ENCODE measurements at places on chromosomes 12 and 14.

- DNase-seq = no peak
Measured at GRCh38 chr14:54931101-54931500, 28.5 kb upstream of the GCH1 start.

DNA sequence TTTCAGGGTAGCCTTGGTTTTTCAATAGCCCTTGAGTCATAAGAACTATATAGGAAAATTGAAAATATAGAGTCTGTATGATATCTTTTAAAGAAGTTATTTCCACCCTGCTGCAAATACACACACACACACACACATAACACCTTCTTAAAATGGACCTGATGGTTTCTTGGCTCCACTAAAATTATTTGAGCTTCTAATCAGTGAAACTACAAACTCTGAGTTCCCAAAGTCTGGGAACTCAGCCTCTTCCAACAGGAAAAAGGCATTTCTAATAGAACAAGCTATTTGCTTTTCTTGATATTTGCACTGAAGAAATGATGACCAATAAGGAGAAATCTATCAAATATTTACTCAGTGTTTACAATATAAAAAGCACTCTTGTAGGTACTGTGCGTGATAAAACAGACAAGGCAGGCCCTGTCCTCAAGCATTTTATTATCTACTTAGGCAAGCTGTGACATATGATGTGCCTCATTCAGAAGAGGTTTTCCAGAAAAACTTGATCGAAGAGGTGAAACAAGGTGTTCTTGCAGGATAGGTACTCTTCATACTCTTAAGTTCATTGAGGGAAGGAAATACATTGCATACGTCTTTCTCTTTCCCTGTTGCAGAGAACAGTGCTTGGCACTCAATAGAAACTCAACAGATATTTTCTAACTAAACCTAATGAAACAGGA lies 88.6 kb downstream of the MGST1 start:
- no peak for DNase-seq

DNA sequence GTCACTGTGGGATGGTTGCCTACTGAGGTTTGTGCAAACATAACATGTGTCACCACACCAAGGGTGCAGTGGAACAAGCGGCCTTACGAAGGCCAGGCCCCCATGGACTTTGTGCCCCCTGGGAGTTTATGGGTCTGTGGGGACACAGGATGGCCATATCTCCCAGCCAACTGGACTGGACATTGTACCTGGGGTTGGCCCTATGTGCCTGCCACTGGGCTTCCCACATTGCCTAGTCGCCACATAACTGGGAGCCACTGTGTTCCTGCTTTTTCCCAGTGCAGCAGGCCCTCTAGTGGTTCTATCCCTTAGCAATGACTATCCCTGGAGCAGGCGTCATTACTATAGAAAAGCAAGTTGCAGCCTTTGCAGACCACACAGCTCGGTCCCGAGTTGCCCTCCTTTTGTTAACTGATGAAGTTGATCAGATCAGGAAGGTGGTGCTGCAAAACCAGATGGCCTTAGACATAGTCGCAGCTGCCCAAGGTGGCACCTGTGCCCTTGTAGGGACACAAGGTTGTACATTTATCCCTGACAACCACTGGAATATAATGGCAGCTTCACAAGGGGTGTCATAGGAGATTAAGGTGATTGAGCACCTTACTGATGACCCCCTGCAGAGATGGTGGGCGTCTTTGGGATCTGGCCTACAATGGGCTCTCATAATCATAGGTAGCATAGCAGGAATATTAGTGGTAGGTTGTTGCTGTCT lies 15.2 kb upstream of the RNASE12 start:
- DNase-seq = no peak

GRCh38 chr12:90842477-90842876 lies 112.5 kb downstream of the CCER1 start:
- no peak for DNase-seq

GRCh38 chr14:104586832-104587620 lies 7.5 kb downstream of the C14orf180 start:
- DNase-seq = peak; percentile 75

- DNase-seq = no peak
Measured at GRCh38 chr12:13552830-13553229, 356.3 kb downstream of the EMP1 start.

DNA sequence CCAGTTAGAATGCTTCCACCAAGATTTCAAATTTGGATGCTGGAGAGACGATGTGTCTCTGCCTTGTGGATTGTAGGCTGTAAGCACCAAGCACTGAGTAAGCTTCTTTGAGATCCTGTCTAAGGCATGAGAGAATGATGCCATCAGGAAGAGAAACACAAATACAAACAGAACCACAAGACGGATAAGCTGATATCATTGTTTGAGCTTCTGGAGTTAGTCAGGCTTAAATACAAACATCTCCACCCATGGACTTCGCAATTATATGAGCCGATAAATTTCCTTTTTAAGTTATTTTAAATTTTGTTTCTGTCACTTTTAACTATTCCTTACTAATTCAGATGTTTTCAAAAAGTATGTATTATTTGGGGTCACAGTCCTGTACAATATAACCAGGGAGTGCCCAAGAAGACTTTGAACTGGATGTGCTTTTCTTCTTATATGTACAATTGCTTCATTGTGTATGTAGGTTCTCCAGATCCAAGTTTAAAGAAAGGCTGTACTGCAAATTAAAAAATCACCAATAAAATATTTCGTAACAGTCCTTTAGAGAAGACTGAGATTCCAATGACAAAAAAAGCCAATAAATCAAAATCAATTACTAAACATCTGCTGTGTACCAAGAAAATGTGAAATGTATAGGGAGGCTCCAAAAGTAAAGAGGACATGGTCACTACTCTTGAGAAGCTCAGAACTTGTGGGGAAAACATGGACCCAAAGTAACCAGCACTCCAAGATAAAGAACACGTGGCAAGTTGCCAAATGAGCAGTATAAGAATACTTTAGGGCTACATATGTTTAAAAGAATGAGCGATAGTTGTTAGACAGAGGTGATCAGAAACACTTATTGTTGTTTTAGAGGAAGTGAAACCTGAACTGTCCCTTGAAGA lies 274.1 kb downstream of the ADAMTS20 start:
- DNase-seq = no peak

DNA sequence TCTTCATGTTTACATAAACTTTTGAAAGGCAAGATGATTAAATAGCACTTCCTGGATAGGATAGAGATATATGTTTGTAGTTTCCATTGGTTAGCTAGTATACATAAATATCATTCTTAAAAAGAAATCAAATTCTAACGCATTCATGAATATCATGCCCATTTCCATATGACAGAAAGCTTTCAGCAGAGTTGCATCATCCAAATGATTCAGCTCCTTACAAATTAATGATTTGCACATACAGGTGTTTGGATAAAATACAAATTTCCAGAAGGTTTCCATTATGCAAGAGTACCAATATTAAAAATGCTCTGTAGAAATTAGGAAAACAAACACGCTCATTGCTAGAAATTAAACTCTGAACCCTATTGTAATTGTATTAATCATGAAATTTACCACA lies 264.4 kb downstream of the FOXG1 start:
- no peak for DNase-seq

- DNase-seq = no peak
Measured at GRCh38 chr12:95970905-95971304, 25.2 kb downstream of the HAL start.

- no peak for DNase-seq
Measured at GRCh38 chr12:24055747-24056146, 106.3 kb upstream of the SOX5 start.

- no peak for DNase-seq
Measured at GRCh38 chr14:54443981-54444380, 2.8 kb upstream of the CNIH1 start.

DNA sequence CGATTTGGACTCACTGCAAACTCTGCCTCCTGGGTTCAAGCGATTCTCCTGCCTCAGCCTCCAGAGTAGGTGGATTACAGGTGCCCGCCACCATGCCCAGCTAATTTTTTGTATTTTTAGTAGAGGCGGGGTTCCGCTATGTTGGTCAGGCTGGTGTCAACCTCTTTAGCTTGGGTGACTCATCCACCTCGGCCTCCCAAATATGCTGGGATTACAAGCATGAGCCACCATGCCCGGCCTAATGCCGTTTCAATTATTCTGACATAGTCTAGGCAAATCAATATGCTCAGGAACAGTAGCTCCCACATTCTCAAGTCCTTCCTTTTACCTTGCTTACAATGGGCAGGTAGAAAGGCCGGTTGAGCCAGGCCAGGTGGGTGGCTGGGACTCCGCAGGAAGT lies 82.0 kb upstream of the EEA1 start:
- no peak for DNase-seq

DNA sequence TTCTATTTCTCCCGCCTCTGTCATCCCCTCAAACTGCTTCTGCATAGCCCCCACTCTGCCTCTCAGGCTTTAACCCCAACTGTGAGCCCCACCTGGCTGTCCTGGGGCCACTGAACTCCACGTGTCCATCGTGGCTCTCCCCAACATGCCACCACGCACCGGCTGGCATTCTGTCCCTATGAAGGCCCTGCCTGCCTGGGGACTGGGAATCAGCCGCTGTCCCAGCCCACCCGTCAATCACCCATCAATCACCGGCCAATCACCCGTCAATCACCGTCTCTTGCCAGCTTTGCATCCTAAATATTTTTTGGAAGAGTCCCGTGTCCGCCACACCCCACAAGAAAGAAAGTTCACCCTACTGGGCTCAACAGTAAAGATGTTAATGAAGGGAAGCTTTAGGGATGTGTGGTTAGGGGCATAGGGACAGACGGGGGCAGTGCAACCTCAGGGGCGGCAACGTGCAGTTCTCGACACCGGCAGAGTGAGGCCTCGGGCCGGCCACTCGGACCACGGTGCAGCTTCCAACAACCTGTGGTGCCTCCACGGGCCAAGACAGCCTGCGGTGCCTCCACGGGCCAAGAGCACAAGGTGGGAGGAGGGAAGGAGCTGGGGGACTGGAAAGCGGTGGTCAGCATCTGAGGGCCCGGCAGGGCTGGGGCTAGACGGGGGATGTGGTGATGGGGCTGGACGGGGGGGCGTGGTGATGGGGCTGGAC lies 85.6 kb downstream of the GALNT9 start:
- no peak for DNase-seq

GRCh38 chr12:114678718-114679117 lies 5.3 kb downstream of the TBX3 start:
- DNase-seq = no peak

DNA sequence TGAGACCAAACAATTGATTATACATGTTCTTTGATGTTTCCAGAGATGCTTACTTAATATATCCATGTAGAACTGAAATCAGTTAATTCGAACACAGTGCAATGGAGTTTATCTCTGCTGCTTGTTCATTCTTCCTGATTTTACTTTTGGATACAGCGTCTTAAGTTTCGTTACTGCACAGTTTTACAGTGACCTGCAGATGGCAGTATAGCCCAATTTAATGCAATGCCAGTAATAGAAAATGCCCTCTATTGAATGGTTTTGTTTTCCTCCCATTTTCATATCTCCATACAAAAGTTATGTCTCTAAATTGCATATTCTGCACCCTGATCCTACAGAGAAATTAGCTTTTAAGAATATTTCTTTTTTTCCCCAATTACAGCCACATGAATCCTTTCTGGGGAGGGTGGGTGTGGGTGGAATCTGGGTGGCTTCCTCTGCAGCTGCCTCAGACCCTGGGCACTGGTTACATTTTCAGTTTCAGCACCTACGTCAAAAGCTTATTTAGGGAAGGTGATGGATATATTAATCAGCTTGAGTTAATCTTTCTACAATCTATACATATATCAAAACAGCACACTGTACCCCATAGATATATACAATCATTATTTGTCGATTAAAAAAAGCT lies 101.1 kb upstream of the DCD start:
- no peak for DNase-seq

- no peak for DNase-seq
Measured at GRCh38 chr12:108400900-108401480, 61.9 kb upstream of the CMKLR1 start.

- DNase-seq = peak; percentile 42
Measured at GRCh38 chr12:56995930-56996496, 10.3 kb downstream of the ZBTB39 start.

DNA sequence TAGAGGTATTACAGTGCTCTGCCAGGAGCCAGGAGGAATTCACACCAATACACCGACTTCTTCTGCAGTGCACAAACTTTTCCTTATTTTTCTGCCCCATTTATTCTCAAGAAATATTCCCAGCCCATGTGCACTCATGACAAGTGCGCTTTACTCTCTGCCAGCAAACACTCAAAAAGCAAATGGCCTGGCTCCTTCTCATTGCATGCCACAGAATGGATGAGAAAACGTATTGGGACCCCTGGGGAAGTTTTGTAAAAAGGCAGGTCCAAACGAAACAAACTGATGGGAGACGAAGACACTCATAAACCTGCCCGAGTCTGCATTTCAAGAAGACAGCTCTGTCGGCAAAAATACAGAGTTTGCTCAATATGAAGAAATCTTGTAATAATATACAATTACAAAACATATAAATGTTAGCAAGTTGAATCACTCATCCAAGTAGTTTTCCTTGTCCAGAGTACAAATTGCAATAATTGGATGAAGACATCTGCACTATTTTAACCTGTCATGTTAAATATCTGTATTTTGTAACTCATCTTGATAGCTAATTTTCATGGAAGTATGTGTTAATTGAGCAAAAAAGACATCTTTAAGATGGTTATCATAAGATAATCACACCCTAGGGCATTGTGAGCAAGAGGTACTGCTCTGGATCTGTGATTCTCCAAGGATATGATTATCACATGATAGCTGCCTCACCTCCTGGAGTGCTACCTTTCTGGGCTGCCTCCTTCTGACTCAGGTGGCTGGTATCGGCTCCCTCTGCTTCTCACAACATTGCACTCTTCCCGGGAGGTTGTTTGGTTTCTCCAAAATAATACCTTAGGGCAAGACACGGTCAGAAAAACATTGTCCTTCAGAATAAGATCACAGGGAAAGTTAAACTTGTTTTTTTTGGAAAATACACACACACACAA lies 260.8 kb upstream of the G2E3 start:
- no peak for DNase-seq

DNA sequence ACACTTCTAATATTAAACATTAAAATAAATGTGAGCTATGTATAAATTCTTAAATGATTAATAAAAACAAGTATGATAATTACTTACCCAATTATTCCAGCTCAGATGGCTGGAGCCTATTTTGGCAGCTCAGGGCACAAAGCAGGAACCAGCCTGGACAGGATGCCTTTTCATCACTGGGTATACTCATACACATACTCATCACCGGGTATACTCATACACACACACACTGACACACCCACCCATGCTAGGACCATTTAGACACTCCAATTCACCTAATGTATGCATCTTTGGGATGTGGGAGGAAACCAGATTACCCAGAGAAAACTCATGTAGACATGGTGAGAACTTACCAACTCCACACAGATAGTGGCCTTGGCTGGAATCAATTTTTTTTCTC lies 57.9 kb upstream of the CNOT2 start:
- DNase-seq = no peak

GRCh38 chr12:27148791-27149190 lies 66.4 kb upstream of the C12orf71 start:
- DNase-seq = no peak
